ENCODE measurements at places on chromosomes 11 and 22.

- DNase-seq, result no peak
Measured at GRCh38 chr11:66363187-66363601, 8.4 kb downstream of the SLC29A2 start.

DNA sequence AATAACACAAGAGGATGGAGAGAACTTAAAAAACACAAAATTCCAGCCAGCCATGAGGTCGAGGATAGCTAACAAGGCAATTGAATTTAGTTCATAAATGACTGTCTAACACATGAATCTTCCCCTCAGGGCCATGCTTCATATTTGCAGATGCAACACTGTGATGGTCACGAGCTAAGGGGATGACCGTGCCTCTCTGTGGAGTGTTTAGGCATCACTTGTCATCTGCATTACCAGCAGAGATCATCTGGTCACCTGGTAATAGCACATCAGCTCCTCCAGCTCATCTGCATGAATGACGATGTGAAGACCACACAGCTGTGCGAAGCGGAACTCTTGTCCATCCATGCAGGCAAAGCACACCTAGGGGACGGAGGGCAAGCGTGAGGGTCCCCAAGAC lies 20.9 kb upstream of the SLC25A1 start:
- no peak for DNase-seq

- no peak for DNase-seq
Measured at GRCh38 chr11:72236083-72236697, 7.8 kb downstream of the PHOX2A start.

- DNase-seq, result no peak
Measured at GRCh38 chr11:62004473-62004872, 37.0 kb upstream of the FTH1 start.

DNA sequence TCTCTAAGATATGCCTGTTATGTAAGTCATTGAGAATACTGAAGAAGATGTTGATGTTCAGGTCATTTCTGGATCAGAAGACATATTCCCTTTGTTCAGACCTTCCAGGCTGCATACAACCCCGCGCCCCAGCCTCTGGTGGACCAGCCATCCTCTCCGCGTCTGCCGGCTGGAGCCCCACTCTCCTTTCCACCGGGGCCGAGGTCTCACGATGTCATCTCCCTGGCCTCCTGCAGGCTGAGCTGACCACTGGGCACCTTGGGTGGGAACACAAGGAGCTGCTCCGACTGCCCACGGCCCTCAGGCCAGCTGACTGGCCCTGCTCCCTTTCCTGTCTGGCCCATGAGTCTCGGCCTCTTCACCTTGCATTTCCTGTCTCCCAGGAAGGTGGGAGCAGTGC lies 124.6 kb downstream of the SHANK2 start:
- DNase-seq, result no peak

DNA sequence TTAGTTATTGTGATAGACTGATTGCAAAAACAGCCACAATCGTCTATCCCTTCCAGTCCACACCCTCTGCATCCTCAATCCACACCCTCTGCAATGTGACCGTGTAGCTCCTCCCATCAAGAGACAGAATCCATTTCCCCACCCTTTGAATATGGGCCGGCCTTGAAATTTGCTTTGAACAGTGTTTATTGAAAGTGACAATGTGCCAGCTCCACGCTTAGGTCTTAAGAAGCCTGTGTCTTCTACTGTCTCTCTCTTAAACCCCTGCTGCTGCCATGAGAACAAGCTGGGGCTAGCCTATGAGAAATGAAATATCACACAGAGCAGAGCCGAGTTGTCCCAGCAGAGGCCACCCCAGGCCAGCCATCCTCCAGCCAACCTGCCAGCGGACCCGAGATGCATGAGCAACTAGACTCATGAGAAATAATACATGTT lies 22.3 kb upstream of the MICAL2 start:
- DNase-seq, result no peak

DNA sequence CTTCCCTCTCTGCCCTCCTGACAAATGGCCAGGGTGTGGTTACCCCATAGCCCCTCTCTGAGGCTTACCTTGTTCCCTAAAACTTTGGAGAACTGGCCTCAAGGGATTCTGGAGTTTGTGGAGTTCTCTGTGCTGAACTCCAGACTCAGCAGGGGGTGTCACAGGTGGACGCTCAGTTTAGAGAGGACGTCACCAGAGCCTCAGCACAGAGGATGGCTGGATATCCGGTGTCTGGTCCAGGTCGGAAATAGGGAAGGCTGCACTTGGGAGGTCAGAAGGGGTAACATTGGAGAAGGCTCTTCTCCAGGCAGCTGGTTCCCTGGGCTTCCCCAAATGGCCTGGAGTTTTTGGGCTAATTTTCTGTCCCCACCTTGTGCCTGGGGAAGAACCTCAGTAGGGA lies 64.2 kb downstream of the ADAMTS15 start:
- no peak for DNase-seq

DNA sequence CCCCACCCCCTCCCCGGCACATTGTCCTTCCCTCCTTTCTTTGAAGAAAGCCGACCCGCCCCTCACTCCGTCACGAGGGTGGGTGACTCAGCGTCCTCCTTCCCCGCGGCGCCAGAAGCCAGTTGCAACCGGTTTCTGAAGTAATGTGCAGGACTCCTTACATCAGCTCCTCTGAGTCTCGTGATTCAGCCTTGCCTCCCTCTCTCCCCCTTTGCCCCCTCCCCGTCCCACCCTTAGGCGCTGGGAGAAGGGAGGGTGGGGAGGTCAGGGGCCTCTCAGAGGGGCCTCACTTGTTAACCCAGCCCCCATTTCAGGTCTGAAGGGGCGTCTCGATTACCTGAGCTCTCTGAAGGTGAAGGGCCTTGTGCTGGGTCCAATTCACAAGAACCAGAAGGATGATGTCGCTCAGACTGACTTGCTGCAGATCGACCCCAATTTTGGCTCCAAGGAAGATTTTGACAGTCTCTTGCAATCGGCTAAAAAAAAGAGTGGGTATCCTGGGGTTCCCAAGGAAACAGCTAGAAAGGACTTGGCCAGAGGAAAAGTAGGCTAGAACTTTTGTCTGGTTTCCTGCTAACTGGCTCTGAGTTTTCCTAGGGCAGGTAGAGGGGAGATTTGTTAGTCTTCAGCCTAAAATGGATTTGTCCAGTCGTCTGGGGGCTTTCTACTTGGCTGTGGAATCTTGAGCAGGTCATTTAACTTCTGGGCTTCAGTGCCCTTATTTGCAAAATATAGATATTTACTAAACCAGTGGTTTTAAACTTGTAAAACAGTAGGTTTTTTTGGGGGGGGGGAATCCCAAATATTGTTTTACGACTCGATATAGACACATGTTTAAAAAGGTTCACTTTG lies 1.1 kb downstream of the SLC3A2 start:
- peak; percentile 90 for DNase-seq

GRCh38 chr11:777288-778255 lies at the start of gene GATD1:
Gene GATD1 (minus strand): TSS chr11:777487. CDS start chr11:777462, 25 bp downstream.
- peak; percentile 84 for DNase-seq

All from stimulated activated CD8-positive, alpha-beta memory T cell treated with anti-CD3 and anti-CD28 coated beads, Interleukin-7, amount 100 ng/mL, for 48 hours (primary cell).